Dorsolateral prefrontal cortex (tissue), 122 donors: ENCODE measurements at places on chromosomes 7 and 10.
A peak's percentile ranks its signal among the peaks of the same experiment; 100 is the strongest.

GRCh38 chr7:133026210-133026859 is 55.6 kb downstream of the CHCHD3 start:
- no peak for DNase-seq

DNA sequence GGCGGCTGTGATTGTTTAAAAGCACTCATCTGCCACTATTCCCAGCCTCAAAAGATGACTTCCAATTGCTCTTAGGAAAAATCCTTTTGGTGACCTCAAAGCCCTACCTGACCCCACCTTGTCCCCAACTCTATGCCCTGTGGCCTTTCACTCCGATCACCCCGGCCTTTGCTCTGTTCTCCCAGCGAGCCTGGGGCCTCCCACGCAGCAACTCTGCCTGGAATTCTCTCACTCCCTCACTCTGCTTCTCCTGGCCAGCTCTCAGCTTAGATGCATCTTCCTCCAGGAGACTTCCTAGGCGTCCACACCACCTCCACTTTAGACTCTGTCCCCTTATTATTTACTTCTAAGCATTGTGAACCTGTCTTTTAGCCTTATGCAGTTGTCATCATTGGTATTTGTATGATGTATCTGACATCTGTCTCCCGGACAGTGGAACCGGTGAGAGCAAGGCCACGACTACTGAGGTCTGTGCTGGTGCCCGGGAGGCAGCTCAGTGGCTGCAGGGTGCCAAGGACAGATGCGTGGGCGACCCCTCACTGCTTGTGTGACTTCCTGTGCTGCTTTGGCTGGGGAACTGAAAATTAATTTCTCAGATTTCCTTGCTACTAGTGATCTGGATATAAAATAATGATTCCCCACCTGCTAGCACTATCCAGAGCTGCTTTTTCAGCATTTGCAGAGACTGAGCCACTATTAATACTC is 63.0 kb downstream of the PIP4K2A start:
- DNase-seq, result no peak

DNA sequence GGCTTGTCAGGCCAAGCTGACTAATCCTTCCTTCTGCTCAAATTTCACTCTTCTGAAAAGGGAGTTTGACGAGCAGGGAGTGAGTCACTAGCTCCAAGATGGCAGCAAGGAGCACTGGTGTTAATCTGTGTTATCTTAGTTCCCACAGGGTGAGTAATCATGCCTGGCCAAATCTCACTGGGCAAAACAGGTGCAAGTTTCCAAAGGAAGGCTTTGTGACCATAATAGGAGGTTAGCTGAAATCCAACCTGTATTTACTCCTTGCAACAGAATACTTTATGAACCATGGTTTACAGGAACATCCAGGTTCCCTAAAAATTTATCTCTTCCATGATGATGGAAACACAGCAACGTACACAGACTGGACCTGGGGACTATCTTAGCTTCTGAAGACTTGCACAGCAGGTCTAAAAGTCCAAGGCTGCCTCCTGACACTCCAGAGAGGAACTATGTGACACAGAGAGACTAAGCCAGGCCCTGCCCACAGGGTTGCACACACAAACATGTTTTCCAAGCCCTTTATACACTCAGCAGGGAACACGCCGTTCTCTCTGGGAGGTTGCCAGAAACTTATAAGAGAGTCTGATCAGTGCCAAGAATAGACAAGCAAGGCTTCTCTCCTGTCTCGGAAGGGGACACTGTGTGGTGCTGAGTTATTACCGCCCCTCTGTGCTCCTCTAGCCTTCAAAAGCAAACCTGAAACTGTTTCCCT is 46.3 kb downstream of the PDK4 start:
- DNase-seq, result peak; percentile 63

- DNase-seq, result peak; percentile 60
Measured at GRCh38 chr7:28723336-28723735, 234.8 kb downstream of the TRIL start.

GRCh38 chr10:112209684-112210131 is 26.1 kb upstream of the GPAM start:
- no peak for DNase-seq

DNA sequence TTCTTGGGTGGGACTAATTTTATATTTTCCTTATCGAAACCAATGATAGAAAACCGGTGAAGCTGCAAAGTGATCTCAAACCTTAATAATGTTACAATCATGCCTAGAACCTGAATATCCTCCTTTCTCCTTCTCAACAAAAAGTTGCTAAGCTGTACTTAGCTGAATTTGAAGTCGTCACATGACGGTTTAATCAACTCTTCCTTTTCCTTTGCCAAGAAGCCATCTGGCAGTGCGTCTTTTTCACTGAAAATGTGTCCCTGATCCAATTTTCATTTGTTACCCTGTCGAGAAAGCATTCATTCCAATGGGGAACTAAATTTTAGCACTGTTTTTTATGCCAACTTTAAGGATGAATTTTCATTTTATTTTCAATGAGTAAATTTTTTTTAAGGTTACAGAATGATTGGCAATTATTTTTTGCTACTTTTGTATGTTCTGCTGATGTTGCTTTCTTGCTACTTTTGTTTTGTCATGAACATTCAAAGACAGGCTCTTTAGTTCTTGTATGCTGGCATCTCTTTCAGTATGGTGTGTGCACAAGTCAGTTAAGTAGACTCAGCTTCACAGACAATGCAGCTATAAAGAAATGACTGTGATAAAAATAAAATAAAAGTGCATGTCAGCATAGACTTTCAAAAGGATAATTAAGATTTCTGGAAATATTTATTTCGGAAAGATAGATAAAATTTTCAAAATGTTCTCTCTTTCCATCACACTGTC is 980.0 kb downstream of the DNAJB9 start:
- DNase-seq, result no peak
